ENCODE measurements at places on chromosomes 12 and 14.

DNA sequence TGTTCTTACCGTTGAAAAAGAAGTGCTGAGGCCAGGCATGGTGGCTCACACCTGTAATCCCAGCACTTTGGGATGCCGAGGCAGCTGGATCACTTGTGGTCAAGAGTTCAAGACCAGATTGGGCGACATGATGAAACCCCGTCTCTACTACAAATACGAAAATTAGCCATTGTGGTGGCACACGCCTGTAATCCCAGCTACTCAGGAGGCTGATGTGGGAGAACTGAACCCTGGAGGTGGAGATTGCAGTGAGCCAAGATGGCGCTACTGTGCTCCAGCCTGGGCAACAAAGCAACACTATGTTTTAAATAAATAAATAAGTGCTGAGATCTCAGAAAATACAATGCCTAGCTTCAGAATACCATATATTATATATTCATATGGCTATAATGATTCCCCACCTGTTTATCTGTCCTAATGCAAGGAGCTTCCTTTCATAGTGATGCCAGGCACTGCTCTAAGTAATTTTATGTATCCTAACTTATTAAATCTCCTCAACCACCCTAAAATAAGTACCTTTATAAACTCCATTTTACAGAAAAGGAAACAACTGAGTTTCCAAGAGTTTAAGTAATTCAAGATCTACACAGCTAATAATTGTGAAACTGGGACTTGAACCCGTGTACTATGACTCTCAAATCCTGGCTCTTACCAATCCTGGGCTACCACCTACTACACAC, 7.3 kb downstream of the PHLDA1 start:
- no peak for DNase-seq

DNA sequence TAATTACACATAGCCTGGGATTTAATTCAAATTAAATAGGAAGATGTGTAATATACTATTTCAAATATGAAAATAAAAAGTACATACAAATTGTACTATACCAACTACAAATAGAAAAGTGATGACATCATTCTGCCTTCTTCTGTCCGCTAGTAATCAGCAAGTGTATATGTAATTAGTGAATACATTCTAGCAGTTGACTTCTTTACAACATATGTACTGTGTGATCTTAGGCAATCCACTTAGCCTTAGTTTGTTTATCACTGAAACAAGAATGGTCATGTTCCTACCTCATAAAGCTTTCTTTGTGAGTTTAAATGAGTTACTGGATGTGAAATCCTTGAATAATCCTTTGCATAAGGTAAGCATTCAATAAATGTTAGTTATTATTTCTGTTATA, 7.8 kb upstream of the LUM start:
- DNase-seq = no peak

DNA sequence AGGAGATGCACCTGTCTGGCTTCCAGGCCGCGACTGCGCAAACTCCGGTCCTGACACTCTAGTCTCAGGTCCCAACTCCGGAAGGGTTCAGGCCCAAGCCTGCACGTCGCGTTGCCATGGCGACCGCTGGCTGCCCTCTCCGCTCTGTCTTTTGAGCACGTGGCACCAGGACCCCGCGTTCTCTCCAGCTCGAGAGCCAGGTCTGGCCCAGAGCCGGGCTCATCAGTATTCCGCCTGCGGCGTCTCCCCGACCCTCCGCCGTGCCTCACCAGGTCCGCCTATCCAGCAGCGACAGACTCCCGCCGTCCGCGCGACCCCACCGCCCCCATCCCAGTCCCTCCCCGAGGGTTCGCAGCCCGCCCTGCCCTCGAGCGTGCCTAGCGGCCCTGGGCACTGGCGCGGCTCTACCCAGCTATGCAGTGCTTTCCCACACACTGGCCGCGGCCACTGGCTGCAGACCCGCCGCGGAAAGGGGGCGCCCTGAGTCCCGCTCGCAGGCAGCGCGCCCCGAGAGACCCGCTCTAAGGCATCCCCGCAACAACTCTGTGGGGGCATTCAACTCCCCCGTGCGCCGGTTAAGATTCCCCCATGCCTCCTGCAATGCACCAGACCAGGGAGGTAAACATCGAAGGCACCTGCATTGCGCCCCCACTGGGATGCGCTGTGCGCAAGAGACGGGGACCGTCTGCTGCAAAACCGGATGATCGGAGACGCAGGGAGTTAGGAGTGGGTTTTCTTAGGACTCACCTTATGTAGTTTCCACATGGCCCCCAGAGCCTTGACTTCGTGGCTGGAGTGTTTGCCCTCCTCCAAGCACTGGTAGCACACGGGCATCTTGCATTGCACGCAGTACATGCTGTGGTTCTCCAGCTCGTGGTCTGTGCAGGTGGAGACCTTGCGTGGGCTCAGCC, 1.3 kb downstream of the TRIM9 start:
- DNase-seq = peak; percentile 51

DNA sequence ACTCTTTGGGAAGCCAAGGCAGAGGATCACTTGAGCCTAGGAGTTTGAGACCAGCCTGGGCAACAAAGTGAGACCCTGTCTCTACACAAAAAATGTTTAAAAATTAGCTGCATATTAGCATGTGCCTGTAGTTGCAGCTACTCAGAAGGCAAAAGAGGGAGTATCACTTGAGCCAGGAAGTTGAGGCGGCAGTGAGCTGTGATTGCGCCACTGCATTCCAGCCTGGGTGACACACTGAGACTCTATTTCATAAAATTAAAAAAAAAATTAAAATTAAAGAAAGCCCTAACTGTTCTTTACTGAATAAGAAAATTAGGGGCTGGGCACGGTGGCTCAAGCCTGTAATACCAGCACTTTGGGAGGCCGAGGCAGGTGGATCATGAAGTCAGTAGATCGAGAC, 27.0 kb downstream of the SENP1 start:
- DNase-seq = no peak

- no peak for DNase-seq
Measured at GRCh38 chr14:29391801-29392200, 535.8 kb downstream of the PRKD1 start.

DNA sequence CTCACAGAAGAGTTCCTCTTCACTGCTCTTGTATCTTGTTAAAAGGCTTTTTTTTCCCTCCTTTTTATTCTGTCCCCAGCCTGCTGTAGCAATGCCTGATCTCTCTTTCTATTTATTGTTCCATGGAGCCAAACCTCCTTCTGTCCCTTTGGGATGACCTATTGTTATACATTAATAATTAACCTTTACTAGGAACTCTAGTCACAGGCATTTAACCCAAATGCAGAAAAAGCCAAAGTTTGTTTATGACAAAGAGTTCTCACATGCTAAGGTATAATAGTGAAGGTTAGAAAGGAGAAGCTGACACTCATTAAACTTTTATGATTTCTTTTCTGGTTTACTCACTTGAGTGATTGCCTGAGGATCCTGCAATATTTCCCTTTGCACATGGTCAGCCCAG, 535.8 kb downstream of the NRXN3 start:
- no peak for DNase-seq

DNA sequence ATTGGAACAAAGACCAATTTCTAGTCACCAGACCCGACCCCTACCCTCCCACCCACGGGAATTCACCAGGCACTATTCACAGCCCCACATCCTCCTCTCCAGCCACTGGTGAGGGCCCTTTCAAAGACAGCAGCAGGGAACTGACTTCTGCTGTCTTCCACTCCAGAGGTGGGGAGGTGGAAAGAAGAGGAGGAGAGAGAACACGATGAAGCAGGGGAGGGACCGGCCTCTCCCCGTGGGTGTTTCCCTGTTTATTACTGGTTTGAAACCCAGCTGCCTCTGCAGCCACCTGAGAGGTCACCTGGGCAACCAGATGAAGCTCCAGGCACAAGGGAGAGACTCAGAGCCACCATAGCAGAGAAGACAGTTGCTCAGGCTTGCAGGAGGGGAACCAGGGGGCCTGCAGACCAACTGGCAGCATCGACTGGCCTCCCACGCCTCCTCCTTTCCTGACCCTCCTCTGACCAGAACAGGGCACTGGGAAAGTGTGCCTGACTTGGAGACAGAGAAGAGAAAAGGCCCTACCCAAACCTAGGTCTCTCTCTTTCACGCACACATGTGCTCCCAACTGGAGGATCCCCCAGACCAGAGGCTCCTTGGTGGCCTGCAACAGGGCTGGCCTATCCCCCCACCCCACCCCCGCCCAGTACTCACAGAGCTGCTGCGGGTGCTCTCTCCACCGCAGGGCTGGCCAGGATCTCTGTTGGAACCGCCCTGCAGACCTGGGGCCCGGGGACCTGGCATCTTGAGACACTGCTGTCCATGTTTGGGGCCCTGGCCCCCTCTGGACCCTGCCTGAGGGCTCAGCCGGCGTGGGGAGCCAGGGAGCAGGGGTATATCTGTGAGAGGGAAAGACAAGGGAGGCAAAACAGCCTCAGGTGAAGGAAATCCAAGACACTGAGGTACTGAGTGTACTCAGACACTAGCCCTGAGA, 22.8 kb downstream of the ANO2 start:
- DNase-seq = no peak

DNA sequence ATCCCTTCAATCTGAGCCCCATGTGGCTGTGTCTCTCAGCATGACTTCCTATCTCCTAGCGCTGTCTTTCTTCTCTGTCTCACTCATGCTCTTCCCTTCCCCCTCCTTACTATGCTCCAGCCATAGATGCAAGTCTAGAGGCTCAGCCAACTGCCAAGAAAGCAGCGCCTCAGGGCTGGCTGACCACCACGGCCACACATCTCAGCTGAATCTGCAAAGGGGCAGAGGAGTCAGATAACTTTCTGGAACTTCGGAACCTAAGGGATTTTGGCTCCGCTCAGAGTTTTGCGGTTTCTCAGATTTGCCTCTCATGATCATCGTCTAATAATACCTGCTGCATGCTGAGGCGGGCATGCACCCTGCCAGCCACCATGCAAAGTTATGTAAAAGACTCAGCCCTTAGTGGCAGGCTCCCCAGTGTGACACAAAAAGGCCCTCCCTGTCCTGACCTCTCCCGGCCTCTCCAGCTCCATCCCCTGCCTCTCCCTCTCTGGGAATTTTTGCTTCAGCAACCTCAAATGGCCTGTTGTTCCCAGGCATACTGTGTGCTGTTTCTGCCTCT, 5.0 kb upstream of the FGF6 start:
- DNase-seq = no peak

- no peak for DNase-seq
Measured at GRCh38 chr14:93832081-93832480, 43.8 kb upstream of the PRIMA1 start.

DNA sequence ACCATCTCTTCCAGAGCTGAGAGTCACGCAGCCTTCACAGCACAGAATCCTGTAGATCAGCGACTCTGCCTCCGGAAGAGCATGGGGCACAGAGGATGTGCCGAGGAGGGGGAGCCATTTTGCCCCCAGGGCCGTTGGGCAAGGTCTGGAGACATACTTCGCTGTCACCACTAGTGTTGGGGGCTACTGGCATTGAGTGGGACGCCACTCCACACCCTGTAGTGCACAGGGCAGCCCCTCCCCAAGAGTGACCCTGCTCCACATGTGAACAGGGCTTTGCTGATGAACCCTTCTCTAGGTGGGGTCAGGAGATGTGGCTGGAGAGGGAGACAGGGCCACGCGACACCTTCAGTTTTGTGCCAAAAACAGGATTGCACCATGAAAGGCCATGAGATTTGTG, 6.0 kb downstream of the GLT1D1 start:
- DNase-seq = no peak

DNA sequence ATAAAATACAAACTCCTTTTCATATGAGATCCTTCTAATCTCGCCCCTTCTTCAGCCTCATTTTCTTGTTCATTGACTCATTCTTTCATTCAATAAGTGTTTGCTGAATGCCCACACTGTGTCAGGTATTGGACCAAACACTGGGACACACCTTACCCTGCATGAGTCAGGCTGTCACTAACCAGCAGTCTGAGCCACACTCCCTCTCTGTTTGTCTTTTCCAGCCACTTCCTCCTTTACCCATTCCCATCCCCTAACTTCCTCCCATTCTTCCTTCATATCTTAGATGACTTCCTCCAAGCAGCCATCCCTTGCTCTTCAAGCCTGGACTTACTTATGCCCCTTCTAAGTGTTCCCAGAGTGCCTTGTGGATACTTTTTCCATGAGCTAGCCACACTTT, 27.0 kb upstream of the HIF1A start:
- no peak for DNase-seq

GRCh38 chr12:20395791-20396550, 27.6 kb downstream of the PDE3A start:
- no peak for DNase-seq

DNA sequence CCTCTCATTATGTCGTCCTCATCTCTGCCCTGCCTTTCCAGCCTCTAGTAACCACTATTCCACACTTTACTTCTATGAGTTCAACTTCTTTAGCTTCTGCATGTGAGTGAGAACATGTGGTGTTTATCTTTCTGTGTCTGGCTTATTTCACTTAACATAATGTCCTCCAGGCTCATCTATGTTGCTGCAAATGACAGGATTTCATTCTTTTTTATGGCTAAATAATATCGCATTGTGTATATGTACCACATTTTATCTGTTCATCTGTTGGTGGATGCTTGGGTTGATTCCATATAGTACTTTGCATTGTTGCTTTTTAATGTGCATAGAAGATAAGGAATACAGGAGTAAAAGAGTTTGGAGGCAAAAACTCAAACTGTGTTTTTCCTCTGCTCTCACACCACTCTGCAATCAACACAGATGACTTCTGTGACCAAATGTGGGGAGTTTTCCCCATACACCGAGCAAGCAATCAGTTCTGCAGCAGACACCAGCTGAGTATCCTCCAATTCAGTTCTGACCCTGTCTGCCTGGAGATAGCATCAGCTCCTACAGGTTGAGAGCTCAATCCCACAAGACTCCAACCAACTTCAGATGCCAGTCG, 24.6 kb upstream of the FLVCR2 start:
- DNase-seq = no peak

DNA sequence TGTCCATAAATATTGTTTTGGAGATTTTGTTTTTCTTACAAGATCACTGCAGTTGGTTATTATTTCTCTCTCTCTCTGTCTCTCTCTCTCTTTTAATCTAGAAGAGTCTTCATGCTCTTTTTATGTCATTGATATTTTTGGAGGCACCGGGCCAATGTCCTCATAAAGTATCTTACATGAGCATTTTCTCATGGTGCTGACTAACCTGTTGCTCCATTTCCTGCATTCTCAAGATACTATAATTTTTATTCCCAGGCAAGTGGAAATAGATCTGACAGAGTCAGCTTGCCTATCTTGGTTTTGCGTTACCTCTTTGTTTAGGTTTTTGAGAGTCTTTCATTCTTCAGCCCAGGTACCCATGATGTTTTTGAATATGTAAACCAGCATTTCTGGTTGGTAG, 938.8 kb upstream of the FBXO33 start:
- no peak for DNase-seq

GRCh38 chr14:55126034-55126433, 3.0 kb upstream of the LGALS3 start:
- no peak for DNase-seq

DNA sequence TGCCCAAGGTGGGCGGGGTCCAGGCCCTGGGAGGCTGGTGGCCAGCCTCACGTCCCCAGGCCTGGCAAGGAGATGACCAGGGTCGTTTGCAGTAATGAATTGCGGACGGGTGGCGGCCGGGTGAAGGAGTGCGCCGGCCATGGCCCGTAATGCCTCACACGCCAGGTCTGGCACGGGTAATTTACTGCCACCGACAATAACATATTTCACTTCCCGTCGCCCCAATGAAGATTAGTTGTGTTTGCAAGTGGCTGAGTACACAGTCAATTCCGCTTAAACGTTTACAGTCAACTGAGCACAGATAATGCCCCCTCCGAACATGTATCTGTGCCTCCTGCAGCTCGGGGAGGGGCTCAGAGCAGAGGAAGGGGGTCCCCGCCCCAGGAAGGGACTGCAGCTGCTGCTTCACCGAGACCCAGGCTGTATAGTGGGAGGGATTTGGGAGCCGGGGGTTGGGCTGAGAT, 48.3 kb downstream of the MVK start:
- no peak for DNase-seq
